IPS DF 19.7 (cell line): ENCODE measurements at places on chromosomes 11 and 22.

- no peak for DNase-seq
Measured at GRCh38 chr11:70203751-70204465, 812 bp downstream of the FADD start.

- DNase-seq: no peak
Measured at GRCh38 chr11:47869544-47870393, 21.6 kb upstream of the NUP160 start.

GRCh38 chr11:92728628-92729027 lies 240.8 kb upstream of the MTNR1B start:
- DNase-seq: no peak

DNA sequence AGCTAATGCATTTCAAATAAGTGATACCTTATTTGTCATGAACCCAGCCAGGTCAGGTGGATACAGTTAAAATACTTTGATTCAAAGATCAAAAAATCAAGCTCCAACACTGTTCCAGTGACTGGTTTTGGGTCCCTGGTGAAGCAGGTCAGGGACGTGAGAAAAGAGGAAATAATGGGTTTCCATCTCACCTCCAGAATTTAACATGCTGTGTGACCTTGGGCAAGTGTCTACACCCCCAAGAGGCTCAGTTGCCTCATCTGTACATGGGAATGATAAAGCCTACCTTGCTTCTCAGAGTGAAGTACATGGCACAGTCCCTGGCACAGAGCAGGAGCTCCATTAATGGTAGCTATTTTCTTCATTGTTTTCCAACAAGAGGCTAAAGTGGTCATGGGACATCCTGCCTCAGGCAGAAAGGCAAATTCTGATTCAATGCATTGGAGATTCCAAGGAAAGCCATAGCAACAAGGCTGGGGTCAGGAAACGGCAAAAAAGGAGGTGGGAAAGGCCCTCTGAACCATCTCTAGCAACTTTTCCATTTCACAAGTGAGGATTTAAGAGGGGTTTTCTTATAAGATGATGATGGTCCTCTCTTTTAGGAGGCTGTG lies 108.5 kb downstream of the CSNK2A3 start:
- DNase-seq: no peak

GRCh38 chr11:10911907-10912306 lies 54.1 kb upstream of the ZBED5 start:
- DNase-seq: no peak

- no peak for DNase-seq
Measured at GRCh38 chr11:134945993-134946392, 534.0 kb upstream of the B3GAT1 start.

GRCh38 chr11:114160894-114161293 lies 101.4 kb downstream of the ZBTB16 start:
- no peak for DNase-seq

- DNase-seq: no peak
Measured at GRCh38 chr11:45872651-45873356, 12.6 kb upstream of the MAPK8IP1 start.

DNA sequence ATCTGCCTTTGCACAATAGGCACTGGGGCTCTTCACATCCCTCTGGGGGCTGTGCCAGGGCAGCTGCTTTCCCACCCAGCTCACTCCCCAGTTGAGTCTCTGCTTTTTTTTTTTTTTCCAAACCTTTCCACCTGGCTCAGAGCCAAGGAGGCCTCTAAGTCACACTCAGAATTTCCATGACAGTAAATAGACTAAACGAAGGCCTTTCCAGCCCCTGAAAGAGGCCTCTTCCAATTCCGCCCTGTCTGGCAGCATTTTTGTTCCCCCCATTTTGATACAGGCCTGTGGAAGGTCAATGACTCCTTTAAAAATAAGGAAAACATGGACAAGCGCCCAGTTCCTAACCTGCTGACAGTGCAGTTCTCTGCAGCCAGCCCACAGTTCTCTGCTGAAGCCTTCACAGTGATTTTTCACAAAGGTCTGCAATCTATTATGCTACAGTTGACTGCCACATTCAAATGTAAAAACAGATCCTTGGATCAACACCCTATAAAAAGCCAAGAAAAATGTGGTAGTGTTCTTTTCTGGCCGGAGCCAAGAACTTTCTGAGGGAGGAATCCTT lies 107.5 kb upstream of the SESN3 start:
- no peak for DNase-seq

- DNase-seq: no peak
Measured at GRCh38 chr22:43392385-43392989, 19.3 kb upstream of the MPPED1 start.

DNA sequence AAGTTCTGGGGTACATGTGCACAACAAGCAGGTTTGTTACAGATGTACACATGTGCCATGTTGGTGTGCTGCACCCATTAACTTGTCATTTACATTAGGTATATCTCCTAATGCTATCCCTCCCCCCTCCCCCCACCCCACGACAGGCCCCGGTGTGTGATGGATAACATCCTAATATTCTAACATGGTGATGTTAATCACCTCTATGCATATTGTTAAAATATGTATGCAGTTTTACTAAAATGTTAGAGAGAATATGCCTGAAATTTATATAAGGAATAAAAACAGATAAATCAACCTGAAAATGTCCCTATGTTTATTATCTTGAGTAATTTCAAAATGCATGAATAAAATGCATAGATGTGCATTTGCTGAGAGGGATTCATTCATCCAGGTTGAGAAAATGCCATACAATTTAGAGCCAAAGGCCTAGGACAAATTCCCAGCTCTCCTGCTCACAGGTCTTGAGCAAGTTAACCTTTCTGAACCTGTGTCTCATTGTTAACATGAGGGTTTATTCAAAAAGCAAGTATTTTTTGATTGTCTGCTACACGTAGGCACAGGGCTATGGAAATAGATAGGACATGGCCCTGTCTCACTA lies 38.7 kb downstream of the APIP start:
- no peak for DNase-seq

GRCh38 chr22:24442352-24442744 lies 14.9 kb downstream of the ADORA2A start:
- no peak for DNase-seq

- DNase-seq: no peak
Measured at GRCh38 chr11:64036087-64037026, 626 bp downstream of the FLRT1 start.

DNA sequence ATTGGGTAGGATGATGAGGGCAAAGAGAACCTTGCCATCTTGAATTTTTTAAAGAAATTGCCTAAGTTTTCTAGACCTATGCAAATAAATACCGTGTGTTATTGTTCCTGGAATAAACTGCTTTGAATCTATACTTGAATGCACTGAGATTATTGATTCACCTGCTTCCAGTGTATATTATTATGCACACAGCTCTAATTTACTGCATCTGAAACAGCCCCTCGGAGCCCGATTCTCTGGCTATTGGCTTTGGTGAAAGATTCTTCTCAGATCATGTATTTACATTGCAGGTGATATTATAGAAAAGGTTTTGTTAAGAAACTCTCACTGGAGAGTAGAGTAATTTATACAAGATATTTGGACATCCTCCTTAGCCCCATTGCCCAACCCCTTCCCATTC lies 254.2 kb downstream of the TENM4 start:
- no peak for DNase-seq

GRCh38 chr22:48842976-48843375 lies 984.7 kb downstream of the BRD1 start:
- DNase-seq: no peak

- no peak for DNase-seq
Measured at GRCh38 chr11:78000193-78000592, 5.7 kb upstream of the INTS4 start.

- no peak for DNase-seq
Measured at GRCh38 chr22:31102441-31103081, 4.8 kb downstream of the SELENOM start.

DNA sequence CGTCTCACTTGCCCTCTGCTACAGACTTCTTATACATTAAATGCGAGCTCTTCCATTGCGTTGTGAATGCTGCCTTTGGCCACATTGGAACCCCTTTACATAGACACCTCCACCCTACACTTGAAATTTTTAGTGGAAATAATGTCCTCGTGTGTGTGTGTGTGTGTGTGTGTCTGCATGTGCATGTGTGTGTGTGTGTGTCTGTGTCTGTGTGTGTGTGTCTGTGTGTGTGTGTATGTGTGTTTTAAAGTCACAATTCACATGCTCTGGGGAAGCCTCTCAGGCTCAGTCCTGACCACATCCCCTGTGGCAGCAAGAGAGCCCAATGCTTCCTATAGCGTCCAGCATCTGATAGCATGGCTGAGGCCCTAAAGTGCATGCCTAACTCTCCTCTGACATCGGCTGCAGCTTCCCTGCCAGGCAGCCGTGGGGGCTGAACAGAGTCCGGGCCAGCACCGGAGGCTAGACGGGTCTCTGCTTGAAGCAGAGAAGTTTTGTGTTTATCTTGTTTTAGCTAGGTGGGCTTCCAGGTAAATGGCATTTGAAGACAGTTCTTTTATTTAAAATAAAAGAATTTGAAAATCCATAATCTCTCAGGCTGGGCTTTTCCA lies 64.5 kb upstream of the EMID1 start:
- DNase-seq: no peak

- no peak for DNase-seq
Measured at GRCh38 chr11:123504401-123504800, 74.3 kb downstream of the GRAMD1B start.

DNA sequence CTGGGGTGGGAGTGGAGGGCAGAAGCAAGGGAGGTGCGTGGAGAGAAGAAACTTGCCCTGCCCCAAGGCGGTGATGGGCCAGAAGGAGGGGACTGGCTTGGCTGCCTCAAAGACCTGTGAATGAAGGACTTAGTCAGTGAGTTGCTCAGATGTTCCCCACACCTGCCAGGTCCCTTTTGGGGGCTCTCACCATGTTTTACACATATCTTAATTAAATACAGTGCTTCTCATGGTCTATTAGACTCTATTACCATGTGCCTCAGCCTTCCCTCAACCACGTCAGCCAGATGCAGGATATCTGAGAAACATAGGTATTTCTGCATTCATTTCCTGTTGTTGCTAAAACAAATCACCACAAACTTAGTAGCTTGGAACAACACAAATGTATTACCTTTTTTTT lies 429.5 kb downstream of the BUD13 start:
- DNase-seq: no peak

DNA sequence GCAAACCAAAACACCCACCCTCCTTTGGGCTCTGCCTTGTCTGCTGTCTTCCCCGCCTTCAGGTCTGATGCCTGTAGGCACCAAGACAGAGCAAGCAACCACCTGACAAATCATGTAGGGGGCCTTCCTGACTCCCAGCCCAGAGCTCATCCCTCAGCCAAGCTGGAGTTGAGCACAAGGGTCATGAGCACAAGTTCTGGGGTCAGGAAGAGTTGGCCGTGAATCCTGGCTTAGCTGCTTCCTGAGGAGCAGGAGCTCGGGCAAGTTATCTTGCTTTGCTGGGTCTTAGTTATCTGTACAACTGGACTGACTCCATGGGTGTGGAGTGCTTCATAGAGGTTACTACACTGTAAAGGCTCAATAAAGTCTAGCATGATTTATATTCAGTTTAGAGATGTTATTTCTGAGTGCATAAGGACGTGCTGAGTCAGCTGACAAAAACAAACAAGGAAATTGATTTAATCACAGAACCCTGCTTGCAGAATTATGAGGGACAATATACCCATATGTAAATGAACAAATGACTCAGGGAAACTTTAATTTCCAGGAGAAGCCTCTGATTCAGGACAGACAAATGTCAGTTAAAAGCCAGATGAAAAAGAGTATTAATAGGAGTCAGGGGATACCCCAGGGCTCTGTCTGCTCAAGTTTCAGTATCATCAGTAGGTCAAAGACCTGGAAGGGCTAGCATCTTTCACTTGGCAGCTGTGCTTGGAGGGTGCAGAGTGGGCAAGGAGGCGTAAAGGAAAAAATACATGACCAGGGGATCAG lies 15.0 kb upstream of the APOA1 start:
- DNase-seq: no peak

GRCh38 chr11:8242118-8242475 lies 21.6 kb downstream of the LMO1 start:
- no peak for DNase-seq

GRCh38 chr22:34622602-34623001 lies 443.4 kb upstream of the ISX start:
- no peak for DNase-seq
